Endothelial cell (in vitro differentiated cells): ENCODE measurements at places on chromosomes 2 and 18. TPM values are rescaled to one million over a fixed set of nuclear protein-coding genes. Genes with fewer than 3 reads are reported as not detected.

DNA sequence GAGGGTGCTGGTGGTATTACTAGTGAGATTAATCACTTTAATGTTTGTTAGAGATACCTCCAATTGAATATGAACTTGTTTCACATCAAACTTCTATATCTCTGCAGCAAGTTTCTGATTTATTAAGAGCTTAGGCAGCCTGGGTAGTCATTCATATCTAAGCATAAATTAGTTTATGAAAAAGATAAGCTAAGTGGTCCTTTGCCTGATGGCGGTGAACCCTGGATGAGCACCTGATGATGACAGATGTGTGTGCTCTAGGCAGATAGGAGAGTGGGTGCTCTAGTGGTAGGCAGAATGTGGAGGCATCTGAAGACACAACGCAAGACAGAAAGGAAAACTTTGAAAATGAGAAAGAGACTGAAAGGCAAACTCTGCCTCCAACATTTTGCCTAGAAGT lies 5.0 kb downstream of the FKBP7 start:
- no peak for DNase-seq

DNA sequence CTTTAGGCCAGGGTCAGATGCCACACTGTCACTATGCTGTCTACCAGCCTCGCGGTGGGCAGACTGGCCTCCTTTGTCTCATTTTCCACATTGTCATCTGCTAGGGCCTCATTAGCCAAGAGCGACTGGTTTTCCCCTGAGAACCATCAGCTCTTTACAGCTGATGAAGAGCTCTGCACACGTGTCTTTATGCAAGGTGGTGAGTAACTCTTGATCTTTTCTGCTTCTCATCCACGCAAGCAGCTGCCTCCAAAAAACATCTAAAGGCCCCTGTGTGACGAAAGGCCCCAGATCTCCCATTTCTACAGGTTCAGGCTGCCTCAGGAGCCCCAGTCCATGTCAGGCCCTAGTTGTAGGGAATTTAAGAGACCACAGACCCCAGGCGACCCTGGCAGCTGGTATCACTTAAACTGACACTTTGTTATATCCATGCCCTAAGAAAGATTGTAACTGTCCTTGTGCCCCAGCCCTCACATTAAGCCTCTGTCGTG lies 52.9 kb downstream of the DPYSL5 start:
- no peak for DNase-seq

DNA sequence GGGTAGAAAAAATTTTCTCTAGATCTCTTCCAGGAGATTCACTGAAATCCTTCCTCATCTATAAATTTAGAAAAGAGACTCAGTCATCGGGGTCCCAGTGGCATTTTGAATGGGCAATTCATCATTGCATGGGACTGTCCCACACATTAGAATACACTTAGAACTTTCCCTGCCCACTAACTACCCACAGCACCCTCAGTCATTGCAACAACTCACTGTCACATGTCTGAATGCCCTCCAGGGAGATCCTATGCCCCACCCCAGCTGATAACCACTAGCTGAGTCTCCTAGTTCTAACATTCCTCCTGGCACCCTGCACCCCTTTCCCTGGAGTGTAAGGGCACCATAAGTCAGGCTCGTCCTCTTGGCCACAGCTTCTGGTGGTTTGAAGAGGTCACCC lies 89.6 kb downstream of the INSIG2 start:
- no peak for DNase-seq

GRCh38 chr18:25033747-25034471 lies 318.1 kb downstream of the ZNF521 start:
- no peak for DNase-seq

DNA sequence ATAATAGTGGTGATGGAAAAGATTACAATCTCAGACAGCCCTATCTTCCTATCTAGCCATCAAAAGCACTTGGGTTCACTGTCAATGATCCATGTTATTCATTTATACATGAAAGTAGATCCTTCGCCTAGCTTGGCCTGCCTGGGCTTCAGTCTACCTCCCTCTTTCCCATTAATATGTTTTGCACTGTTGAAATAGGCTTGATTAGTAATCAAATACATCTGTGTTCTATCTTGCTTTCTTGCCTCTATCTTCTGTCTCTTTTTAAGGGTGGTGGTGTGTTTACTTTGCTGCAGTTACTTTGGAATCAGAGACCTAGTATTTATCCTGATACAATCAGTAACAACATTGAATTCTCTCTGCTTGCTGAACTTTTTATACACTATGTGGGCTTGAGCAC lies 521.2 kb downstream of the TNS1 start:
- DNase-seq = no peak

DNA sequence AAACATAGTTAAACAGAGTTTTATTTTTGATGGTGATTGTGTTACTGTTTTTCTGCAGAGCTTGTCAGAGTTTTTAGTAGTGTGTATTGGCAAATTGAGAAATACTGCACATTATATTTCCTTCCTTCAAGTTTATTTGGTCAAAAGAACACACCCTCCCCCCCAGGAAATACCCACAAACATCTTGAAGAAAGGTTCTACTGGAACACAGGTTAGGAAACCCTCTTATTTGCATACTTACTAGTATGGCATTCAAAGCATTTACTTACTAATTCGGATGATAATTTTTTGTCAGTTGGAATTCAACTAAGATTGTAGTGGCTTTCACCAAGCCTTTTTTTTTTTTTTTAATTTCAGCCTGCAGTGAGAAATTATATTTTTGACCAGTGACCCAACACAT lies 9.1 kb downstream of the CAB39 start:
- DNase-seq = no peak

- no peak for DNase-seq
These were observed 30.6 kb downstream of the MAPRE2 start for GRCh38 chr18:35071819-35072247.

DNA sequence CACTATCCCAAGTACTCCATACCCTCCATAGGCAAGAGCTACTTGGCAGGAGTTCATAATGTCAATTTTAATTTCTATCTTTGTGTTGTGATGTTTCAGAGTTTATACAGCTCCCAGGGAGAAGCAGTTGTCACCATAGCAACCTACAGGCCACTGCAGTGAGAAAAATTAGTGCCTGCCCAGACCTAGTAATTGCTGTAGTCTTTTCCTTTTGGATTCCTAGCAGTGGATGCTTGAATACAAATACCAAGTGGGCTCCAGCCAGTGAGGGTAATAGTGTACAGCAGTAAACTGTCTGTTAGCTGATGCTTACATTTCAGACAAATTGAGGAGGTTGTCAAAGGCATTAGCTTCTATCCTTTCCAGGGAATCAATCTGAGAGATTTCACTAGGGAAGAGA lies 26.7 kb downstream of the LHCGR start:
- no peak for DNase-seq

DNA sequence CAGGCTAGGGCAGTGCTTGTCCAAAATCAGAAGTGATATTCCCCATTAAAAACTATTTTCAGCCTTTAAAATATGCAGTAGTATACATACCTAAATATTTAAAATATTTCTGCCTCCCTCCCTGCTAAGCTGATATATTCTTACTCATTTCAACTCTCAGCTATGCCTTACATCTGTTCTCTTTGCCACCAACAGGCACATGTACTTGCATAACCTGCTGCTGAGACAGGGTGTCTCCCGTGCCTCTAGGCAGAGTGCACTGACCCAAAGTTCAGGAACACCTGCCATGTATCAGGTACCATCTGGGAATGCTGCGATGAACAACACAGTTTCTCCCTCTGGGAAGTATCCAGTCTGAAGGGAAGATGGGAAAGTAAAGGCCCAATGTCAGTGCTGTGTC lies 91.7 kb downstream of the STK39 start:
- DNase-seq = no peak

GRCh38 chr2:23367760-23368159 lies 17.2 kb upstream of the KLHL29 start:
- DNase-seq = no peak

- no peak for DNase-seq
These were observed 40.0 kb downstream of the AGAP1 start for GRCh38 chr2:235533616-235534385.

- peak; percentile 62 for DNase-seq
These were observed 10.4 kb downstream of the MEIS1 start for GRCh38 chr2:66445076-66445924.

GRCh38 chr2:173741759-173742158 lies 223.4 kb downstream of the SP3 start:
- no peak for DNase-seq

DNA sequence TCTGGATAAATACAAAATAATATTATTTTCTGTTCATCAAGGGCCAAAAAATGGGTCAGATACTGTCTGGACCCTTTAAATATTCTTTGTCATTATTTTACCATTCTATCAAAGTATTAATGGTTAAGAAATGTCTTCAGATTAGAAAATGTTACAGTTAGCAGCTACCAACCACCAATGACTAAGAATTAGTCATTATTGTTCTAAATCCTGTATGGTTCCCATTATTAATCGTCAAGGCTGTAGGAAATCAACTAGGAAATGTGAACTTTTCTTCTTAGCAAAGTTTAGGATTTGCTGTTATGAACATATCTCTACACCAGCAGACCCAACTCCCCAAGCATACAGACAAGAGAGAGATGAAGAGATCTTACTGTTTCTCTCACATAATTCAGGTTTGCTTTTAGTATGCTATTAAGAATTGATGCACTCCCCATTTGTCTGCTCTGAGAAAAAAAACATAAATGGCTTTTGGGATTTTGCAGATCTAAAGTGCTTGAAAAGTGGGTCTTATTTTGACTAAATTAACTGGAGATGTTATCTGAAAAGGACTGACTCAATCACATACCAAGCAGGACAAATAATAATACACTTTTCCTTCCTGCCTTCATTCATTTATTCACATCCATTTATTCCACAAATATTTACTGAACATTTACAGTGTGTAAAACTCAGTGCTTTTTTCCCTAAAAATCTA lies 147.7 kb downstream of the PPP1R1C start:
- DNase-seq = no peak

DNA sequence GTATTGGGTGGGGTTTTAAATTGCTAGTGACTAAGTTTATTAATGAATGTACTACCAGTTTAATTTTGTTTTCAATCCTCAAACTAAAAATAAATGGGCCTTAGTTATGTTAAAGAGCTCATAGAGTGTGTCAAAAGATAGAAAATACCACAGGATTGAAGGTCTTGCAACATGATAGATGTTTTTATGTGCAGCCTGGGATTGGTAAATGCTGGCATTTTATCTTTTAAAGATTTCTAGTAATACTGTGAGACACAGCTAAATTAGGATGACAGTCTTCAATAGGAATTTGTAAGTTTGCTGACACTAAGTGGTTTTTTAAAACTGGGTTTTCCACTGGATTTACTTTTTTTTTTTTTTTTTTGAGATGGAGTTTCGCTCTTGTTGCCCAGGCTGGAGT lies 122.3 kb downstream of the HAUS1 start:
- DNase-seq = no peak

DNA sequence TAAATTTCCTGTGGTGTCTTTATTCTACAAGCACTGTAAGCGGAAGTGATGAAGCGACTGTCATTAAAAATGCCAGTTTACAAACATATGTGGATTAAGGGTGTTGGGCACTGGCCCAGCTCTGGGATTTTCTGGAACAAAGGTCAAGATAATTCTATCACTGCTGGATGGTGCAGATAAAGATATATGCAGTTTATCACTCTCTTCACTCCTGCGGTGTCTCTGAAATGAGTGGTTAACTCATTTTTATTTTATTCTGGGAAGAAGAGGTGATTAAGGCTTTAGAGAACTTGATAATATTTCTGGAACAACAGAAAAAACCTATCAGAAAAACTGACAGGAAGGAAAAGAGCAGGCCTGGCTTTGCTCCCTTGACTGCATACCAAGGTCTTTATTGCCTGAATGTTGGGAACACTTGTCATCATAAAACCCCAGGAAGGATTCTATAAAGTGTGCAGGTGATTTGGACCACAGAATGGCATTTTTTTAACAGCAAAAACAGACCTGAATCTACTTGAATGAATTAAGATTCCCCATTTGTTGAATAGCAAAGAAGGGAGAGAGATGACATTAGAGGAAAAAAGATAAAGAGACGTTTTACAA lies 32.4 kb downstream of the ABCB11 start:
- DNase-seq = no peak

DNA sequence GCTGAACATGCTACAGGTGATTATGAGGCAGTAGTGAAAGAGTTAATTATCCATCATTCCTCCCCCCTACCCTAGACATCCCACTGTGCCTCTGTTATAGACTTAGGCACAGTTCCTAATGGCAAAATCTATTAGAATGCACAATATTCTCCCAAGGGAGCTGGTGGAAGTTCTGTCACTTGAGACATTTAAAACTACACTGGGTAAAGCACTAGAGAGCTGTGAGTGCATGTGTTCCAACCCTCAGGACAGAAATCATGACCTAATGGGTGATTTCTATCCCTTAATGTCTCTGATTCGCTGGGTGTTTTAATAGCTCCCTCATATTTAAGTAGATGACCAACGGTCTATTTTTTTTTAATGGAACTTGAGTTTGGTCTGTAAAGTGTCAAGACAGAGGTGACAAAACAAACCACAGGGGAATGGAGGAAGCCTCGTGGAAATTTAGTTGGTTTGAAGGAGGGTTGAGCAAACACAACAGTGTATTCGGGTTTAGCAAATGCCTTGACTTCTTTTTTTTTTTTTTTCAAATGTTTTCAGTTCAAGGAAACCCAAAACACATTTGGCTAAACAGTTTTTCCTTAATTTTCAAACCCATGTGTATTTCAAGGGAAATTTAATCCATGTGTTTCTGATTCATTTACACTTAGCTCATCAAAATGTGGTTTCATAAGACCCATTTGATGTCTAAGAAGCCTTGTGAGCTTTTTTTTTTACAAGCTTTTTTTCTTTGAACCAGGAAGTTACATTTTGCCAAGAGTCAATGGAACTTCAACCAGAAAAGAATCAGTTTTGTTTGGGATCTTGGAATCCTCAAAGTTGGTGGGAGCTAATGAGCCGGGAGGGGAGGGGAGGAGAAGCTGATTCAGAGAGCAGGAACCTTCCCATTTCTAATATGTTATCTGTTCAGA lies 665.1 kb upstream of the ZEB2 start:
- no peak for DNase-seq

GRCh38 chr2:158128168-158128973 lies 26.7 kb downstream of the UPP2 start:
- DNase-seq = no peak

ALPI gene
- not detected for total RNA-seq

CENPO gene
- 18.7 TPM for total RNA-seq

ICOS gene
- not detected for total RNA-seq

PDE1A gene
- total RNA-seq = 21.6 TPM

NR4A2 gene
- 3.9 TPM for total RNA-seq

ANKRD29 gene
- total RNA-seq = not detected

CPO gene
- total RNA-seq = not detected

RTKN gene
- 65.4 TPM for total RNA-seq

REG1B gene
- total RNA-seq = not detected

GCA gene
- total RNA-seq = 123 TPM
